ENCODE measurements at places on chromosomes 12 and 14.

GRCh38 chr12:1919284-1919683 is 832 bp upstream of the CACNA2D4 start:
- peak; percentile 3 for DNase-seq

GRCh38 chr14:22613106-22613695 is 15.1 kb downstream of the ABHD4 start:
- no peak for DNase-seq

DNA sequence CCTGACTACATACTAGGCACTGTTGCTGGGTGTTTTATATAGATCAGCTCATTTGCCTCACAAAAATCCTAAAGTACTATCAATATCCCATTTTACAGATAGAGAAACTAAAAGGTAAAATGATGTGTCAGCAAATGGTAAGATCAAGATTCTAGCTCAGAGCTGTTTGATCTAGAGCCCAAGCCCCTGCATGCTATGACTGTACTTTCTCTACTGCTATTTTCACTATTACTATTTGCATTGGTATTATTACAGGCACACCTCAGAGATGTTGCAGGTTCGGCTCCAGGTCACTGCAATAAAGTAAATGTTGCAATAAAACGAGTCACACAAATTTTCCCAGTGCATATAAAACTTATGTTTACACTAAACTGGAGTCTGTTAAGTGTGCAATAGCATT is 10.9 kb downstream of the ISCU start:
- DNase-seq: no peak

DNA sequence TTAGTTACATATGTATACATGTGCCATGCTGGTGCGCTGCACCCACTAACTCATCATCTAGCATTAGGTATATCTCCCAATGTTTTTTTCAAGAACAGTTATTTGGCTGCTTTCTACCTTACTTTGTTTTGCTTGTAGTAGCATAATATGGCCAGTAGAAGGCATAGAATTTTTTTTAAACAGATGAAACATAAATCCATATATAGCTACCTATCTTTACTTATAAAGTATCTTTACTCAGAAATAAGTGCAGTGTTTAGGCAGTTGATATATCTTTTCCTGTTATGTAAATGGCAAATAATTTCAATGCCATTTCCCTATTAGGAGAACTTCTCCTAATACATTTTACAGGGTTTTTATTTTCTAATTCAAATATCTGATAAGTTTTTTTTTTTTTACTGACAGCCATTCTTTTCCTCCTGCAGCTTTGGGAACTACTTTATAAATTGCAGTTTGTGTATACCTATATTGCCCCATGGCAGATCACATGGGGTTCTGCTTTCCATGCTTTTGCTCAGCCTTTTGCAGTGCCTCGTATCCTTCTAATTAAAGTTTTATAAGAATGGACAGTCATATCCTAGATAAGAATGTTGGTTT is 143.1 kb downstream of the PCNX1 start:
- no peak for DNase-seq

GRCh38 chr12:4866299-4866698 is 43.4 kb upstream of the KCNA1 start:
- no peak for DNase-seq

- DNase-seq: no peak
These were observed 18.3 kb upstream of the ATP2A2 start for GRCh38 chr12:110262442-110263388.
